ENCODE measurements at places on chromosomes 2 and 18.

GRCh38 chr2:200345975-200346374 is 39.5 kb downstream of the SPATS2L start:
- DNase-seq = no peak

GRCh38 chr2:174428214-174428613 is 32.7 kb downstream of the SCRN3 start:
- no peak for DNase-seq

GRCh38 chr18:32298171-32298667 is 108.4 kb downstream of the MEP1B start:
- no peak for DNase-seq

DNA sequence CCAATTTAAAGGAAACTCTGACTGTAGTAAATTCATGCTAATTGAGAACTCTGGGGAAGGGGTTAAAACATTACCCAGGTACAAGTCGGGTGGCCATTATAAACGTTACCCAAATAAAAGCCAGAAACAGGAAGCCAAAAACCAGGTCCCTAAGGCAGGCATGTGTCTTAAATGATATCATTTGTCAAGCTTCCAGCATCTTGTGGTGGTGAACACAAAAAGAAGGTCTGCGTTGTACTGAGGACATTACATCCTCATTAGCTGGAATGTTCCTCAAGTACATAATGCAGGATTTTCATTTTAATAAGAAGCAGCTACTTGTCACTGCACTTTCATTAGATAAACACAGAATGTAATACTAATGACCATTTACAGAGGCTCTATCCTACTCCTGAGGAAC is 10.9 kb downstream of the PTGR3 start:
- no peak for DNase-seq

DNA sequence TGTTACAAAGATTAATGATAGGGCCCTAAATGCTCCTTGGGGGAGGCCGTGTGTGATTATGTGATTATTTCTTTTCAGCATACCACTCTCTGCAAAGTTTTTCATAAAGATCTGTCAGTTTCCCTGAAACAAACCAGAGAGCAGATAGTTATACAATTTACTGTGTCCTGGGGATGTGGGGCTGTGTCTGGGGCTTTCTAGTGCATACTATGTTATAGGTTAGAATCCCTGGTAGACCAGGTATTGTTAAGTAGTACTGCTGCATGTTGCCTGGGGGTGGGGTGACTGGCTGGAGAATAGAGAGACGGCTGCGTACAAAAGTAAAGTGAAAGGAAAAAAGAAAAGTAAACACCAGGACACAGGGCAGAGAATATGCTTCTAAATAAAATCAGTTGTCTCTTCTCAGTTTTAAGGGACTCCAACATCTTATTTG is 3.3 kb upstream of the CCBE1 start:
- no peak for DNase-seq

DNA sequence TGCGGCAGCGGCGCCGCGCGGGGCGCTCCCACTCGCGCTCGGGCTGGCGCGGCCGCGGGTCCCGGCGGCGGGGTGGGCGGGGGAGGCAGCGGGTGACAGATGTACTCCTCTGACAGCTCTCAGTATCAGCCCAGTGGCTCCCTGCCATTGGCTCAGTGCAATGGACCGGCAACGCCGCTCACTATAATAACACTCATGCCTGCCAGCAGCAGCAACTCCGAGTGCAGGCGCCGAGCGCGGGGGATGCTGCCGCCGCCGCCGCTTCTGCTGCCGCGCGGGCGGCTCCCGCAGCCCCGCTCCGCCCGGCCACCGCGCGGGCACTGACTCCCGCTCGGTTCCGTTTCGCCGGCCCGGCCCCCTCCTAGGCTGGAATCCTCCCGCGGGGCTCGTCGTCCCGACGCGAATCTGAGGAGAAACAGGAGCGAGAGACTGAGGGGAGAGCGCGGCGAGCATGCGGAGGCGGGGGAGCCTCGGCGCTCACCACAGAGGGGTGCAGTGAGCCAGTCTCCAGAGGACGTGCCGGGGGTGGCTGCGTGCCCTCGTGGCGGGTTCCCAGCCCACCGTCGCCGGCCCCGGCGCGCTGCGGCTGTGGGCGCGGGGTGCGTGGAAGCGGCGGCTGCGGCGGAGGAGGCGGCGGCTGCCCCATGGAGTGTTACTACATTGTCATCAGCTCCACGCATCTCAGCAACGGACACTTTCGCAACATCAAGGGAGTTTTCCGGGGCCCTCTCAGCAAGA is at the start of gene ZNF804A:
Gene ZNF804A, plus strand, starts transcription at position 214 of the 738 bp plus-strand sequence. Its CDS starts 431 bp downstream, at position 645.
- DNase-seq = peak; percentile 27

DNA sequence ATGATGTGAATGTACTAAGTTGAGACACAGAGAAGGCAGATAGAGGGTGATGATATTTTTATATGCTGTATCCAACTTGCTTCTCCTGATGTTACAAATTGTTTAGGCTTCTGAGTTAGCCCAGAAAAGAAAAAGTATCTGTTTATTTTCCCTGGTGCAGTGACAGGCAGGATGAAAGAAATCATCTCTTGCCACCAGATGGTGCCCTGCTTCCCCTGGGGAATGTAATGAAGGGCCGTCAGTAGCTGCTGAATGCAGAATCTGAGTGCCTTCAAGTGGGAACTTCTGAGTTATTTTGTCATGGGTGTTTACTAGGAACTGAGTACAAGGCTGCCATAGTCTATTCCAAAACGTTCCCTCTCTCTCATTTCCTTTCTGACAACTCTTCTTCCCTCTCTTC is 525.6 kb downstream of the MBD2 start:
- peak; percentile 17 for DNase-seq
